Inflammatory macrophage treated with lipopolysaccharide for 4 hours (primary cell): ENCODE measurements at places on chromosomes 5 and 9.

- DNase-seq = no peak
These were observed 431.9 kb downstream of the DMAC1 start for GRCh38 chr9:7367726-7368125.

- DNase-seq = no peak
These were observed 36.9 kb upstream of the GLRA1 start for GRCh38 chr5:151961557-151961956.

DNA sequence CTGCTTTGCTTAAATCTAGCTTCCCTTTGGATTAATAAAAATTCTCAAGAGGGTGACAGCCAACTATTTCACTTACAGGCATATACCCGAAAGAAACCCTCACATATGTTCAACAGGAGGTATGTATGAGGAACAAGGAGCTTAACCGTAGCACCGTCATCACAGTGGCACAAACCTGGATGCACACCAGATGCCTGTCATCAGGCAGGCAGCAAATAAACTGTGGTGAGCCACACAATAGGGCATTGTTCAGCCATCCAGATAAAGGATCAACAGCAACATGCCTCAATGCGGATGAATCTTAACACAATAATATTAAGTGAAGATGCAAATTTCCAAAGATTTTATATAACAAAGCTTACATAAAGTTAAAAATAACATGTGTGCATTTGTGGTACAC lies 5.5 kb upstream of the TNFSF15 start:
- no peak for DNase-seq

DNA sequence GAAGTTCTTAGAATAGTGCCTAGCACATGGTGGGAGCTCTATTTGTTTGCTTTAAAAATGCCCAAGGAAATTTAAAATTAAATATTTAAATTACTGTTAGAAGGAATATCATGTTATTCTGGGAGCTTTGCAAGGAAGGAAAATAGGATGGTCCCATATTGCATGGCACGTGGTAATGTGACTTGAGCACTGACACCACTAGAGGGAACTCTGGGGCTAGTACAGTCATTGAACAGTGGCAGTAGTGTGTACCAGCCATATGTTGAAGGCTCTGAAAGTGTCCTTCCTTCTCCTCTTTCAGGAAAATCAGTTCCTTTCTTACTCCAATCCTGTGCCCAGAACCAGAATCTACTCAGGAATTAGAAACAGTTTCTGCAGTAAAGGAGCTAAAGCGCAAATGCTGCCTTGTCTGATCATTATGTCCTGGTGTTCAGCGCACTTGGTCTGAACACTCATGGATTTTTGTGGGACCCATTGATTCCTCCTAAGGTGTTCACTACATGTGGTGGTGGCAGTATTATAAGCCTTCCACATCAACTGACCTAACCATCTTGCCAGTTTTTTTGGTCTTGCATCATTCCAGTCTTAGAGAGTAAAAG lies 54.1 kb downstream of the GDA start:
- DNase-seq = peak; percentile 44

DNA sequence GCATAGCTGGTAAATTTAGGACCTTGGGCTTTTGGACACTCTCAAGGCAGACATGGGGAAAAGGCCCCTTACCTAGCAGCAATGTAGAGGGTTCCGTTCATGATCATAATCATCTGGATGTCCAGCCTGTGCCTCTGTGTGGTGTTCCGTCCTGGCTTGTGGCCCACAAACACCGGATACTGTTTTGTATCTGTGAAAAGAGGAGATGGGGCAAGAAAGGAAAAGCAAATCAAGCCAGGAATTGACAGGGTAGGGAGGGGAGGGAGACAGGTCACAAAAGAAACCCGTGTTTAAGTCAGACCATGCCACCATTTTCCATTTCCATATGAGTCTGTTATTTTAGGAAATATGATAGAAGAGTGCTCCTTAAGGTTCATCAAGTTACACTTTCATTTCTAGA lies 72.5 kb downstream of the SEMA6A start:
- DNase-seq = no peak

GRCh38 chr5:119347574-119347973 lies 8.2 kb upstream of the TNFAIP8 start:
- no peak for DNase-seq

GRCh38 chr9:16828340-16829281 lies 41.9 kb downstream of the BNC2 start:
- no peak for DNase-seq

DNA sequence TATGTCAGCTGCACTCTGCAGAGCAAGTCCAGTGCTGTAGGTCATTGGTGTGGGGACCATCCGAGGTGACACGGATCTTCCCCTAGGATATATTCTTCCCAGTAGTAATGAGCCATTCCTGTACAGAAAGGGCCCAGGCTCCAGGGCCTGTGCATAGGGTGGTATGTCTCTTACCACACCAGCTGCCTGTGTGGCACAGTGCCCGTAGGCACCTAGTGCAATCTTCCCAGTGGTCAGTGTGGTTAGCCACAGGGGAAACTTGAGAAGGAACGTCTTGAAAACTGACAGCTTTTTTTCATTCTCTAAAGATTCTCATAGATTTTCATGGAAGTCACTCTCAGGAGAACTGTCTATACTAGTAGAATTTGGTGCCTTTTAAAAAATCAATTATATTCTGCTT lies 39.8 kb downstream of the CYSTM1 start:
- peak; percentile 56 for DNase-seq

DNA sequence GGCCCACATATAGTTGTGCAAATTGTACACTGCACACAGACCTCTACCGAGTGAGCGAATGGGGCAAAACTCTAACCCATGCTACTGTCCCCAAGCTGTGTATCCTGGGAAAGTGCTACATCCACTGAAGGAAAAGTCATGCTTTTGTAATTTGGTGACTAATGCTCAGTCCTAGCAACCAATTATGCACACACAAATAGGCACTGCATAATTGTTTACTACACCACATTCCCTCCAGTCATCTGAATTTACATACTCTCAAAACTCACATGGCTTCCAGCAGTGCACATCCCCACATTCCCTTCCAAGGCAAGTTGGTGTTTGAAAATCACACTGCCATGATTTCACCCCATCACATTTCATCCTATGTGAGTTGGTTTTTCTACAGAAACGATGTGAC lies 125.9 kb upstream of the OSMR start:
- no peak for DNase-seq

GRCh38 chr5:821504-821903 lies 29.3 kb downstream of the ZDHHC11 start:
- DNase-seq = no peak

DNA sequence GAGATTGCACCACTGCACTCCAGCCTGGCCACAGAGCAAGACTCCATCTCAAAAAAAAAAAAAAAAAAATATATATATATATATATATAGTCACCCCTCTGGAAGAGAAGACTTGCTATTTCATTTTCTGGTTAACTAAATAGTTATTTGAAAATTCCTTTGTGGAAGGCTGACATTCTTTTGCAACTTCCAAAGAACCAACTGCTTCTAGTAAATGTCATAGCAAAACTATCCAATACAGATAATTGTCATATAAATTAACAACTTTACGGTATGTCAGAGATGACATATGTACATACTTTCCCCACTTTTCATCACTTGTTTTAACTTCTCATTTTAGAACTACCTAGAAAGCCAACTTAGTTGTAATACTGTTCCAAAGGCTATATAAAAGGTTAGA lies 50.9 kb downstream of the PRUNE2 start:
- no peak for DNase-seq

DNA sequence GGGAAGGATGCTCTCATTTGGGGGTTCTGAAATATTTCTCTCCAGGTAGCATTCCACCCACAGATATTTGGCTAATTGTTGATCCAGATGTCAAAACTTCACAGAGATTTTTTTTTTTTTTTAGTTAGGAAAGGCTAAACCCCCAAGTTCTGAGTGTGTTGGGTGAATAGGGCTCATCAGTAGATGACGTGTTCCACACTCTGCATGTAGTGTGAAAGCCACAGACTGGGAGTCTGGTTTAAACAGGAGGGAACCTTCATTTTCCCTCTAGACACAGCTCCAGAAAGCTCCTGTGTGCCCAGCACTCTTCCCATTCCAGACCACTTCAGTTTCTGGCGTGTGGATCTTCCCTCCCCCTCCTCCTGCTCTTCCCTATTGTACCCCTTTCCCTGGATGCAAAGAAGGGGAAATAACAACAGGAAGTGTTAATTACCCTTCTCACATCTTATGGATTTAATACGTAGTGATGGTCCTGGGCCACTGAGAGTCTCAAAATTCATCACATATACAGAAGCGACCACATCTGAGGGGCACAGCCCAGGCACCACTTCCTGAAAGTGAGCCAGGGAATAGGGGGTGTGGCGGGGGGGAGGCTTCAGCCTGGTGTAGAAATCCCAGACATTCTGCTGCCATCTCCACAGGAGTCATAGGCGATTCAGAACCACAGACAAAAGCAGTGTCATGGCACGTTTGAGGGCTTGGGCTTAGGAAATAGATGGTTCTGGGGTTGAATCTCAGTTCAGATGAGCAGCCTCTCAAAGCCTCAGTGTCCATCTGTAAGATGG lies 65.1 kb downstream of the DAP start:
- peak; percentile 8 for DNase-seq

GRCh38 chr5:2136728-2137333 lies 254.1 kb upstream of the IRX4 start:
- DNase-seq = no peak

DNA sequence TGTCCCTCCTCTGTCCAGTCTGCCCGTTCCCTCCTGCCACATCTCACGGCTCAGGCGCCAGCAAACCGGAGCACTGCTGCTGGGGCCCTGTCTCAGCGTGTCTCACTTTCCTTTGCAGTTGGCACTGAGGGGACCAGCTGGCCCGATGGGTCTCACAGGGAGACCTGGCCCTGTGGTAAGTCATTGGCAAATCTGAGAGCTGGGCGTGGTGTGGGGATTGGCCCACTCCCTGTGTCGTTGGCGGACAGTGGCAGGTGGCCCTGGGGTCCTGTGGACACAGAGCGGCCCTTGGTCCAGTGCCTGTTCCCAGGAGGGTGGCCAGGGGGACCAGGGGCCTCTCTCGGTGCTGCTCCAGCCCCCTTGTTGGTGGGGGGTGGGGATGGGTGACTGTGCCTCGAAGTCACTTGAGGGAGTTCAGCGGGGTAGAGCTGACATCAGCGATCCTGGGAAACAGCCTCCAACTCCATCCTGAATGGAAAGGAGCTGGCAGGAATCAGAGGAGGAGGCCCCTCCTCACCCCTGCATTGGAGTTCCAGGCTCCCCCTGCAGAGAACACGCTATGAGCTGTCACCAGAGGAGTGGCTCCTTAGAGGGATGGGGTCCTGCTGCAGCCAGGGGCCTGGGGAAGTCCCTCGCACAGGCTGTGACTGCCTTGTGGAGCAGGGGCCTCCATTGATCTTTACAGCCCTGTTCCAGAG lies 111.0 kb downstream of the COL5A1 start:
- DNase-seq = no peak

- DNase-seq = no peak
These were observed 26.6 kb downstream of the MYO10 start for GRCh38 chr5:16909464-16909863.

DNA sequence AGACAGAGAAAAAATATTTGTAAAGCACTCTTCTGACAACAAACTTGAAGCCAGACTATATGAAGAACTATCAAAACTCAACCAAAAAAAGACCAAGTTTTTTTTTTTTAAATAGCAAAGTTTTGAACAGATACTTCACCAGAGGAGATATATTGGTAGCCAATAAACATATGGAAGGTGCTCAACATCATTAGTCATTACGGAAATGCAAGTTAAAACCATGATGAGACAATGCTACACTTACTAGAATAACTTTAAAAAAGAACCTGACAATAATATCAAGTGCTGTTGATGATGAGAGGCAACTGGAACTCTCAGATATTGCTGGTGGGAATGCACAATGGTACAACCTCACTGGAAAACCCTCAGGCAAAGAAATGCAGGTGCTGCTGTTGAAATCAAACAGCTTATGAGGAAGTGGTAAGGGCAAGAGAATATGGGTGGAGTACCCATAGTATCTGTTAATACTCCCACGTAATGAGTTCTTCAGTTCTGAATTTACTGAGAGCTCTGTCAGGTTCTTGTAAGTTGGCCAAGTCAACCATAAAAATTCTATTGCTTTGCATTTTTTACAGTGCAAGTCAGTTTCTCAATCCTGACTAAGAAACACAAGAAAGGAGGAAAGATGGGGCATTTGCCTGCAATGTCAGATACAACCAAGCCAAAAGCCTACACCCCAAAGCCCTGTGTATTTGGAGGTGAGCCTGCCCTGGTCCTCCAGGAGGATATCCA lies 87.3 kb upstream of the GNAQ start:
- DNase-seq = peak; percentile 71

DNA sequence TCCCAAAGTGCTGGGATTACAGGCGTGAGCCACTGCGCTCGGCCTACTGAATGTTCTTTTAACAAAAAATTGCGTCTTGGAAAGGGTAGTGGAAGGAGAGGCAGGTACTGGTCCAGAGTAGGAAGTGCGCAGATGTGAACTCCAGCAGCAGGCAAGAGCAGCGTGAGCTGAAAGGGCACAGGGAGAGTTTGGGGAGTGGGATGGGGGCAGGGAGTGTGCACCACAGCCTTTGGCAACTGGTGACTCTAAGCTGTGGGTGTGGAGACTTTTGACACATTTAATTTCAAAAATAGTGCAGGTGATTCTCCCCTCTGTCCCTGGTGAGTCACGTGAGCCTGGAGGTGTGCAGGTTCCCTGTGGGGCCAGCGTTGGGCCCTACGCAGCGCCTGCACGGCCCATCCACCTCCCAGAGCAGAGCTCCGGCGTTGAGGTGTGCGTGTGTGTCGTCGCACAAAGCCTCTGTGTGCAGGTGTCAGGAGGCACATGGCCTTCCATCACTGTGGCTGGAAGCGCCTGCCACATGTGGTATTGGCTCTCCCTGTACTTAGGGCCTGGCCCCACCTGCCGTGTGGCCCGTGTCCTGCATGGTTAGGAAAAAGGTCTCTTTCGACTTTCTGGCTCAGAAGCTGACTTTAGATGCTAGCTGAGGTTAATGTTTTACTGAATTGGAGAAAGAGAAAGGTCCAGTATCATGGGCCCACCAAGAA lies 11.5 kb downstream of the SQSTM1 start:
- no peak for DNase-seq

GRCh38 chr9:87309236-87309635 lies 188.4 kb upstream of the DAPK1 start:
- no peak for DNase-seq

- DNase-seq = no peak
These were observed 138.2 kb upstream of the RFX3 start for GRCh38 chr9:3664044-3664443.

DNA sequence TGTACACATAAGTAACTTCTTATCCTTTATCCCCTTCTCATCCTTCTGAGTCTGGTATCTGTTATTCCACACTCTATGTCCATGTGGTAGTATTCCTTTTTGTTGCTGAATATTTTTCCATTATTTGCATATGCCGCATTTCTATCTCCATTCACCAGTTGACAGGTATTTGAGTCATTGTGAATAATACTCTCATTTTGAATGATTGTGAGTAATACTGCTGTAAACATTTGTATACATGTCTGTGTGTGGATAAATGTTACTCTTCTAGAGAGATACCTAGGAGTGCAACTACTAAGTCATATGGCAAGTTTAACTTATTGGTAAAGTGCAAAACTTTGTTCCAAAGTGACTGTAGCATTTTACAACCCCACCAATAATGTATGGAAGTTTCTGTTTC lies 15.6 kb downstream of the RIC1 start:
- no peak for DNase-seq

GRCh38 chr5:78506261-78507024 lies 142.1 kb downstream of the LHFPL2 start:
- no peak for DNase-seq

GRCh38 chr5:95424526-95424925 lies 33.4 kb downstream of the FAM81B start:
- no peak for DNase-seq
